Fibroblast of skin of left quadriceps (primary cell): ENCODE measurements at places on chromosomes 6 and 20.

- no peak for DNase-seq
Measured at GRCh38 chr6:3072798-3073197, 4.5 kb downstream of the RIPK1 start.

- no peak for DNase-seq
Measured at GRCh38 chr6:83536034-83536646, 23.8 kb downstream of the PRSS35 start.

DNA sequence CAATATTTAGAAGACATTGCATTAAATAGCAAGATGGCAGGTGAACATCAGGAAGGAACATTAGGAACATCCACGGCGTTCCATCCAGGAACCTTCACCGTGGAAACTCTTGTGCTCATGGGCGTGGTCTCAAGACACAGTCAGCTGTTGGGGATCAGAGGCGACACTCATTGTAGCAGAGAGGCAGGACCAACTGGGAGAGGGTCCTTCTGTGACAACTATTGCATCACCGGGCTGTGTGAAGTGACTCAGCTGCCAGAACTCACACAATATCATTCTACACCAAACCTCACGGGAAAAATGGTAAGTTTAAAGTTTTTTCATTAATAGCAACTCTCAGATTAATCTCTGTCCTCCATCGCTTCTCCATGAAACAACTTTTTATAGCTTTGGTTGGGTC lies 334.8 kb upstream of the SULF2 start:
- no peak for DNase-seq

- no peak for DNase-seq
Measured at GRCh38 chr20:61991476-61991875, 74.2 kb downstream of the TAF4 start.

GRCh38 chr20:32357375-32357868 lies 709 bp upstream of the ASXL1 start:
- DNase-seq: no peak

DNA sequence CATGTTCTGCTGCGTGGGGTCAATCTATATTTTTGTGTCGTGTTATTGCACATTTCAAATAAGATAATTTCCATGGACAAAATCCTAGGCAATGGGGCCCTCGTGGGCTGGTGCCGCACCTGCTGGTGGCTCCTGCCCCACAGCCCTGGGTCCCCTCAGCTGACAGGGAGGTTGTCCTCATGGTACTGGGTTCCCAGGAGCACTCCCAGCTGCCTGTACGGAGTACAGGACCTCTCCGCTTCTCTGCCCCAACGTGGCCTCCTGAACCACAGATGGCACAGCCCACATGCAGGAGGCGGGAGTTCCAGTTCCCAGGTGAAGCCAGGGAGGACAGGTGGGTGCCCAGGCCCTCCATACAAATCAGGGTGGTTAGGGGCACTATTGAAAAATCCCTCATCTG lies 243.5 kb downstream of the SMOC2 start:
- no peak for DNase-seq

DNA sequence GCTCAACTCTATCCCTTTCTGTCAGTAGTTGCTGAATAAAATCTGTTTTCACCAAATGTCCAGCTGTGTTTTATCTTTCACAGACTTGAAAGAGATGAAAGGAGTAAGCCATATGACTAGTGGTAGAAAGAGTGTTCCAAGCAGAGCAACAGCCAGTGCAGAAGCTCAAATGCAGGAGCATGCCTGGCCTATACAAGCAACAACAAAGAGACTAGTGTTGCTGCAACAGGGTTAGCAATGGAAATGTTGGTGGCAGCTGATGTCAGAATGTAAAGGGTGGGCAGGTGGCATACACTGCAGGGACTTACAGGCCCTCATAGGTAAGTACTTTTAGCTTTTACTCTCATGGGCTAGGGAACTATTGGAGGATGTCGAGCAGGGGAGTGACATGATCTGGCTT lies 5.2 kb upstream of the HINT3 start:
- no peak for DNase-seq

- no peak for DNase-seq
Measured at GRCh38 chr6:16442031-16442430, 203.6 kb downstream of the GMPR start.

GRCh38 chr6:41228616-41229015 lies 467 bp downstream of the TREML4 start:
- DNase-seq: no peak

DNA sequence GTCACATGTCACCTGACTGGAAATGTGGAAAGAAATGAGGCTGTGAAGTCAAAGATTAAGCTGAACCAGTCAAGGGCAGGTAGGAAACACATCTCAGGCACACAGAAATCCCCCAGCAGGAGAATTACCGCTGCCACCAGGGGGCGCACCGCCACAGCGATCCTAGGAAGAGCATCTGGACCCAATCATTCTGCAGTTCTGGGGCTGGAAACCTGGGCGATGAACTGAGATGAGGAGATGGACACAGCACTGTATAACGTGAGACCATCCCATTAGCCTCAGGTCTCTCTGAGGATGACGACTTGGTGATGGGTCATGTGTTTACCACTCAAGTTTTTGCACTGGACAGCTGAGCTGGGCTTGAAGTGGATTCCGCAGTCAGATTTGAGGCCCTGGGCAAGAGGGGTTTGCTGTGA lies 6.5 kb upstream of the SLC24A3 start:
- peak; percentile 22 for DNase-seq

DNA sequence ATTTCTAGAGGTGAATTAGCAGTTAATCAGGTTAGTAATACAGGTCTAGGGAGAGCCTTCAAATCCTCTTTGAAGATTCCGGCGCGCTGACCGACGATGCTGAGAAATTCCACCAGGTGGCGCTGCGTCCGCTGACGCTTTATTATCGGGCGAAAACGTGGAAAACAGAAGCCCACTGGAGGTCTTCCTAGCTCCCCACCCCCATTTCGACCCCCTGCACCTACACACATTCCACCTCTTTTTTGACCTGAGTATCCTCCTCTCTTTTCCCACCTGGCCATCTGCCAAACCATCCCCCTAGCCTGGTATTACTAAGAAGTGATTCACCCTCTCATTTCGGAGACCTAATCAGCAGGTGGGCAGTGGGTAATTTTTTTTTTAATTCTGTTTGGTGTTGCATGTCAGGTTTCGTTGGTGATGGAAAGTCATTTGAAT lies 65.4 kb upstream of the RIN2 start:
- no peak for DNase-seq

- no peak for DNase-seq
Measured at GRCh38 chr20:35117196-35117595, 24.6 kb upstream of the TRPC4AP start.

GRCh38 chr6:44627091-44627882 lies 239.8 kb downstream of the CDC5L start:
- no peak for DNase-seq

- DNase-seq: no peak
Measured at GRCh38 chr6:7170117-7170732, 62.5 kb downstream of the RREB1 start.

DNA sequence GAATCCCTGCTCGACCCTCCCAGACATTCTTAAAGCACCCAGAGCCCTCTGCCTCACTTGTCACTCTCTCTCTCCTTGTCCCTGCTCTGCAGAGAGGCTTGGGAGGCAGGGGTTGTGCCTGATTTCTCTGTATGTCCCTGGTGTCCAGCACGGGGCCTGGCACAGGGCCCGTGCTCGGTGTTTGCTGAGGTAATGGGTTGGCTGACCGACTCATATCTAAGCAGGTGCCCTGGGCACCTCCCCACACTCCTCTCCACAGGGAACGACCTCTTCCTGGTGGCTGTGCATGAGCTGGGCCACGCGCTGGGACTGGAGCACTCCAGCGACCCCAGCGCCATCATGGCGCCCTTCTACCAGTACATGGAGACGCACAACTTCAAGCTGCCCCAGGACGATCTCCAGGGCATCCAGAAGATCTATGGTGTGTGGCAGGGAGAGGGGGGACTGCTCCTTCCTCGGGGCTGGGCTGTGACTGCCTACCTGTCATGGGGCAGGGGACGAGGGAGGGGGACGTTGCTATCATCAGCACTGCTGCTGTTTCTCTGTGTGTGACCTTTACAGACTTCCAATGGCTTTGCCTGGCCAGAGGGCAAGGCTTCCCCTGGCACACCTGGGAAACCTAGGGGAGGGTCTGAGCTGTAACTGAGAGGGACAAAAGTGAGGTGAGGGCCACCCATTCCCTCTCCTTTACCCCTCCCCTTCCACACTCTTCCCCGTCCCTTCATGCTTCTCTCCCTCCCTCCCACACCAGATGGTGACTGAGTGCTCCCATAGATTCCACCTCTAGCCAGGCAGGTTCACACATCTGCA lies 14.2 kb downstream of the MMP24OS start:
- no peak for DNase-seq

DNA sequence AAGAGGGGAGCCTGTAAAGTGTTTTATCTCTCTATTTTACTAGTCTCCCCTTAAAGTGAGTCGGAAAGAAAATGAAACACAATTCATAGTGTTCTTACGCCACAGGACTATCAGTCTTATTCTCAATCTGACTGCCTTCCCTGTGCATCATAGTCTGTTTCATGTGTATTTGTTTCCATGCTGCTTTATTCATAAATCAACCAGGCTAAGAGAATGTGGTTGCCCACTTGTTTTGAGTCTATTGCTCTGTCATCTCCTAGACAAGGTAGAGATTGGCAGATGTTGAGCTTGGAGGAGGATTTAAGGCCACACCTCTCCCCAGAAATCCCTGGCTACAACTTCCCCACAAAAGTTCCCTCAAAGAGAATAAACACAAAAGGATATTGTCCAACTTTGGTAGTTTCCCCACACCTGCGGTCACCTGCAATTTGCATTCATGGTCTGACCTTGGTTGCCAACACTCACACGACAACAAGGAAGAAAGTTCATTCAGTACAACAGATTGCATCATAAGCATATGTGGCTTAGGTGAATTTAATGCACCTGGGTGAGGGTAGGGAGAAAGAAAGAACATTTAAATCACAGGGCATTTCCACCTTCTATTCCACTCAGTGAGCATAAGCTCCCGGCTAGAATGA lies 167.1 kb upstream of the FBXL4 start:
- no peak for DNase-seq

GRCh38 chr6:20058121-20058905 lies 154.0 kb downstream of the MBOAT1 start:
- DNase-seq: no peak

DNA sequence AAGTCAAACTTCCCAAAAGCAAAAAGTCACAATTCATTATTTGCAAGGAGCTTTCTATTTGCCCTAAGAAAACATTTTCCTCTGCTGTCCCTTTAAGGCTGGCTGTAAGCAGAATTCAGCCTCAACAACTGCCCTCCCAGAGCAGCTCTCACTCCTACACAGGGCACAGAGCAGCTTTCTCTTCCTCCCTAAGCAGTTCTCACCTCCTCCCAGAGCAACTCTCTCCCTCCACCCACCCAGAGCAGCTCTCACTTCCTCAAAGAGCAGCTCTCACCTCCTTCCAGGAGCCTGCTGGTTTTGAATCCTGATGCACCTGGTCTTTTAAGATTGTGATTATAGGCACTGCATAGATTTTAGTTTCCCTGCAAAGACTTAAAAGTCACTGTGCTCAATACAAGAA lies 120.6 kb upstream of the TMEM181 start:
- no peak for DNase-seq

- peak; percentile 40 for DNase-seq
Measured at GRCh38 chr20:7195704-7196103, 428.2 kb downstream of the BMP2 start.

DNA sequence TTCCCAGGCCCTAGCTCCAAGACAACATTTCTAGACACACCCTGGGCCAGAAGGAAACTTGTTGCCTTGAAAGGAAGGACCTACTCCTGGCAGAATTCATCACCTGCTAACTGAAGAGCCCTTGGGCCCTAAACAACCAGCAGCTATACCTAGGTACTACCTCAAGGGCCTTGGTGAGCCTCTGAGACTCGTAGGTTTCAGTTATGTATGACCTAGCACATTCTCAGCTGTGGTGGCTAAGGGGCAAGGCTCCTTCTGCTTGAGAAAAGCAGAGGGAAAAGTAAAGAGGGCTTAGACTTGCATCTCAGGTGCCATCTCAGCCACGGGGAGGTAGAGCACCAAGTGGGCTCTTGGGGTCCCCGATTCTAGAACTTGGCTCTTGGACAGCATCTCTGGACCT lies 132.3 kb upstream of the NHSL1 start:
- no peak for DNase-seq

DNA sequence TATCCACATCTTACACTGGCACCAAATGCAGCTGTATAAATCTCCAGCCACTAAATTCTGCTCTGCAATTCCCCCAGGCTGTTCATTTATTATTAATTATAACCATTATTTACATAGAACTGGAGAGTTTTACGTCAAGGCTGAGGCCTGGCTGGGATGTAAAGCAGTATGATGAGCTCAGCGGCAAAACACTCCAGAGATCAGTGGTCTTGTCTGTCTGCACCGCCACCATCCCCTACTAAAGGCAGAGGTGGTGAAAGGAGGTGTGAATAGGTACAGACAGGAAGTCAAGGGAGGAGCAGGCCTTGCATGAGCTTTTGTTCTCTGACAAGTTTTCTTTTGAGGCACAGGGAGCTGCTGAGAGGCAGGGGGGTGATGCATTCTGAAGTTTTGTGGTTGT lies 159.9 kb upstream of the PCSK2 start:
- no peak for DNase-seq

GRCh38 chr6:193180-193579 lies 99.1 kb upstream of the DUSP22 start:
- no peak for DNase-seq

GRCh38 chr6:6033858-6034257 lies 27.1 kb upstream of the NRN1 start:
- no peak for DNase-seq

DNA sequence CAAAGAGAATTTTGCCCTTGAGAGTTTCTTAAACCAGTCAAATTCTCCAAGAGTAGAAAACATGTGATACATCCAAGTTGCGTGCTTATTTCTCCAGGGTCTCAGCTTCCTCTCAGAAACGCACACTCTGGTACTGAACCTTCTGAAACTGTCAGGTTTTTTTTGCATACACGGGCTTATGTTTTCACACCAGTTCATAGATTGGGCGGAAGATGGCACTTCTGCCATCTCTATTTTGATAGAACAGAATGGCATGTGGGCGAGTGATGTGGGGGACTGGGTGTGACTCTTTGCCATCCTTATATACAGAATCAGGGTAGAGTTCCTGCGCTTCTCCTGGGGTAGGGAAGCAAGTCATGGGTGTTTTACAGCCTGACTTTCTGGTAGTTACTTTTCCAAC lies 56.4 kb downstream of the ADTRP start:
- no peak for DNase-seq
